ENCODE measurements at places on chromosomes 6 and 20.

GRCh38 chr6:65745614-65746013 lies 38.6 kb upstream of the EYS start:
- DNase-seq: no peak

DNA sequence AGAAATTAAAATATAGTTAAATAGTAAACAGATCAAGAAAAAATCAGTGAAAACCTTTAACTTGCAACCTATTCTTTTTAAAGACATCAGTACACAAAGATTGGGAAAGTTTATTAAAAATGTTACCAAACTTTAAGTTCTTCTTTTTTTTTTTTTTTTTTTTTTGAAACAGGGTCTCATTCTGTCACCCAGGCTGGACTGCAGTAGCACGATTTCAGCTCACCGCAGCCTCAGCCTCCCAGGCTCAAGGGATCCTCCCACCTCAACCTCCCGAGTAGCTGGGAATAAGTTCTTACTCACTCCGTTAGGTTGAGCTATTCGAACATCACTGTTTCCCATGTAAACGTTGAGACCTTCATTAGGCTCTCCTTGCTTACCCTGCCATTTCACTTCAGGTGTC lies 5.6 kb downstream of the MAP3K5 start:
- DNase-seq: no peak

DNA sequence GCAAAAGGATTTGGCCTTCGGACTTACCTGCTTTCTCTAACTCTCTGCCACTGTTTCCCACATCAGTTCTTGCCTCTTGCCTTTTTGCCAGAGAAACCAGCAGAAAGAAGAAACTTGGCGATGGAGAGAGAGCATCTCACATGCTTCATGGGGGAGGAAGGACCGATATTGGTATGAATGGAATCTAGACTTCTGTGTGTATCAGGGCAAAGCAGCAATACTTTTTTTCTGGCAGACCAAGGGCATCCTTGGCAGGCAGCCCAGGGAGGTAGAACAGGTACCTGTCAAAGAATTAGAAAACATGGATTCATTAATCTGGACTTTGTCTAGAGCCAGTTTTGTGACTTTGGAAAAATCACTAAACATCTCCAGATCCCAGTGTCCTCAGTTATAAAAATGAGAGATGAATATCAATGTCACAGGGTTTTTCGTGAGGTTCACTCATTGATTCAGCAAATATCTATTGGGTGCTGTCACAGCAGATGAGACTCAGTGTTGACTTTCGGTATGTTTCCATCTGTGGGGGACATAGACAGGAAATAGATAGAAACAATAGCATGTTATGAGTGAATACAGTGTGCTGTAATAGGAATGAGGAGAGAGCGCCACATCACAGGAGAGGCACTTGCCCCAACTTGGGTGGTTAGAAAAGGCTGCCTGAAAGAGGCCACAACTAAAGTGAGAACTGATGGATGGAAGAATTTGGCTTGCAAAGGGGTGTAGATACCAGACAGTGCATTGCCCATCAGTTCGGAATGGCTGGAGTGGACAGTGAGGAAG lies 114.1 kb downstream of the CD83 start:
- no peak for DNase-seq

DNA sequence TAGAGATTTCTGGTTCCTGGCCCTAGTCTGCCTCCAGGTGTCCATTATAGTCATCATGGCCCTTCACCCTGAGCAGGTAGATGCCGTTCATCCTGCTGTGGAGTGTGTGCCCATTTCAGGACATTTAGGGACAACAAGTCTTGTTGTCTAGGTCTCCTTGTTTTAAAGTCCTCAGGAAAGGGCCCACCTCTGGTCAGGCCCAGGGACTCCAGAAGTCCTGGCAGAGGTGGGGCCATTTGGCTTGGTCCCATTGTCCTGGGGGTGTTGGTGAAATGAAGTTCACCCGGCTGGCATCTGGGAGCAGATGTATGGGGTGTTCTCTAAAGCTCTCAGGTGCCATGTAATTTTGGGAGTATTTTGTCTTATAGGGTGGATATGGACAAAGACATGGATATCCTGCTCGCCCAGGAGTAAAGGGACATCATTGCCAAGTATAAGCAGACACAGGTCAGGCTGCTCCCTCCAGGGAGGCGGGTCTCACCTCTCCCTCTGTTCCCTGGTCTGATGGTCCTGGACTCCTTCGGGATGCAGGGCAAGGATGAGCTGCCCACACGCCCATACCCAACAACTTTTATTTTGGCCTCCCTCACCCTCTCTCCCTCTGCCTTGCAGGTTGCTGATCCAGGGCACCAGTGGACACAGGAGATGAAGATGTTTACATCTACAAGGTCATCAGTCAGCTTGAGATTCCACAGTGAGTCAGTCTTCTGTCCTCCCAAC lies 31.7 kb upstream of the MAS1L start:
- DNase-seq: no peak

DNA sequence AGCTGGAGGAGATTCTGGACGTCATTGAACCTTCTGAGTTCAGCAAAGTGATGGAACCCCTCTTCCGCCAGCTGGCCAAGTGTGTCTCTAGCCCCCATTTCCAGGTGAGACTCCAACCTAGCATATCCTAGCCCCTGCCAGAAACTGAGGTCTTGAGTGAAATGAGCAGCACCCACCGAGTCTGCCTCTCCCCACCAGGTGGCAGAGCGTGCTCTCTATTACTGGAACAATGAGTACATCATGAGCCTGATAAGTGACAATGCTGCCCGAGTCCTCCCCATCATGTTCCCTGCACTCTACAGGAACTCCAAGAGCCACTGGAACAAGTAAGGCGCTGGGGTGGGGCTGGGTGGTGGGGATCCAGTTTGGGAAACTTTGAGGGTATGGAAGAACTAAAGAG lies 4.6 kb downstream of the MEA1 start:
- DNase-seq: no peak

GRCh38 chr6:57162516-57162915 lies 9.6 kb upstream of the BAG2 start:
- DNase-seq: no peak

DNA sequence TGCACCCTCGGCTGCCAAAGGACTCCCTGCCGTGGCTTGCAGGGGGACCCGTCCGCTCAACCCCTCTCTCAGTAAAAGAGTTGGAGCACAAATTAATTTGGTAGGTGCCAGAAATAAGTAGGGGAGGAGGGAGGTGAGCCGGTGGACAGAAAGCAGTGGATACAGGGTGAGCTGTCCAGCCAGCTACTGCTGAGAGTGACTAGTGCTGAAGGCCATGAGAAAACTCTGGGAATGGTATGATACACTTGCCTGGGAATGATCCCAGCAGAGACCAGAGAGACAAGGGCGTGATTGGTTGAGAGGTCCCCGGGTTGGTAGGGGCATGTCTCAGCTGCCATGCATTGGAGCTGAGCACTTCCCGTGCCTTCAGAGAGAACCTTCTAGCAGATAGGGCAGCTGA lies 15.7 kb downstream of the FOXQ1 start:
- DNase-seq: no peak

GRCh38 chr6:157994125-157994795 lies 12.6 kb downstream of the SYNJ2 start:
- DNase-seq: no peak

DNA sequence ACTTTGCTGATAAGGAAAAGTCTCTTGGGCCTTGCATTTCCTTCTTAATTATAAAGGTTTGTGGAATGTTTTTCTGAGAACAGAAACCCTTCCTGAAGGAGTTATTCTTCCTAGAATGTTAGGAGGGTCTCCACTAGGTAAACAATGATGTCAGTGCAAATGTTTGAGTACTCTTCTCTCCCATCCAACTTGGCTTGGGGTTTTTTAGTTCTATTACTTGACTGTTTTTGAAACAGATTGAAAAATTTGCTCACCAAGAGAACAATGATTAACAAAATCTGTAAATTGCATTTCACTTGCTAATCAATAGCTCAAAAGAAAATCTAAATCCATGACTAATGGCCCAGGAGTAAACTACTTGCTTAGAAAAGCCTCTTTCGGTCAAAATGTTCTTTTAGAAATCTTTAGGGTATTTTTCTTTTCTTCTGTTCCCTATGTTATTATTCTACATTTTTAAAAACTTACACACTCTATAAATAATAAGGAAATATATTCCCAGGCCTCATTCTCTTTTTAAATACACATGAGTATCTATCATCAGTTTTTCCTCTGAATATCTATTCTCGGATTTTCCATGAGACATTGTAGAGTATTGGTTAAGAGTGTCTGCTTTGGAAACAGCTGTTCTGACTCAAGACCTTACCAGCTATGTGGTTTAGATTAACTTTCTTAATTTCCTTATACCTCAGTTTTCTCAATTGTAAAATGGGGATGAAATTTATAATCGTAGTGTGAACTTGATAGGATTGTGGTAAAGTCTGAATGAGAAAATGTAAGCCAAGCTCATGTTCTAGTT lies 234.2 kb upstream of the CITED2 start:
- DNase-seq: no peak

GRCh38 chr6:30463651-30464618 lies 25.4 kb upstream of the HLA-E start:
- DNase-seq: no peak
